ENCODE measurements at places on chromosomes 3 and 15. TPM values are rescaled to one million over a fixed set of nuclear protein-coding genes. Genes with fewer than 3 reads are reported as not detected.

- H3K36me3 ChIP-seq, result no peaks in the 10 kb centered on the region
- H3K27me3 ChIP-seq, result no peaks in the 10 kb centered on the region
- DNase-seq, result no peak
- no peaks in the 10 kb centered on the region for H3K4me1 ChIP-seq
- H3K4me3 ChIP-seq, result no peak overlapping the region
Observed at GRCh38 chr3:13853978-13854296, 25.9 kb downstream of the WNT7A start.

DNA sequence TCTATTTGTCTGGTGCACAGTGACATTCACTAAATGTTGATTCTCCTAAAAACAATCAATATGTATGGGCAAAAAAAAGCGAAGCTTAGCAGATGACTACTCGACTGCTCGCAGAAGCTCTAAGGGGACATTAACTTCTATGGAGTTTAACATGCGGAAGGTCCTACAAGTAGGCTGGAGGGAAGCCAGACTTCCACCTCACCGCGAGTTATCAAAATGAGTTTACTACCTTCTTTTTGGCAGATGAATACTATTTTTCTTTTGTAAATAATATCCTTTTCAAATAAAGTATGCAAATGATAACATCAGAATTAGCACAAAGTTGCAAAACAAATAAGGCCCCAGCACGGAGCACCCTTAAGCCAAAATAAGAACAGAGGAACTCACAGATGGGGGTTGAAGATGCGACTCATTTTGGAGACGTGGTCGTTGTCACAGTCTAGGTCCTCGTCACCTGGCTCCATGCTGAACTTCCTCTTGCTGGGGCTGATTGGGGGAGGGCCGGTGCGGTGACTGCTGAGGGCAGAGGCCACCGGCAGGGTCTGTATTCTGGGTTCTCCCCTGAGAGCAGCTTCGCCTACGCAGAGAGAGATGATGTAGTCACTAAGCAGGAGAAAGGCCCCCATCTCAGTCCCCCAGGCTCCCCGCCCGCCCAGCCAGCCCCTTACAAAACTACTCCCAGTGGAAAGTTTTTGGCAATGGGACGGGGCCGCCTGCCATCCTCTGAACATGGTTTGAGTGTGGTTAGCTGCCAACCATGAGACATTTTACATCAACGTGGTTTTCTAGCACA lies 42.1 kb downstream of the VGLL4 start:
- H3K4me3 ChIP-seq, result no peak overlapping the region
- H3K27me3 ChIP-seq, result no peaks in the 10 kb centered on the region
- peak overlapping the region; percentile 59 for H3K27ac ChIP-seq
- no peaks in the 10 kb centered on the region for H3K36me3 ChIP-seq
- no peak for DNase-seq

GRCh38 chr3:133649486-133650068 lies 12.2 kb downstream of the TOPBP1 start:
- DNase-seq, result no peak
- no peak overlapping the region for H3K4me3 ChIP-seq
- no peaks in the 10 kb centered on the region for H3K27me3 ChIP-seq
- H3K4me1 ChIP-seq, result no peaks in the 10 kb centered on the region
- H3K36me3 ChIP-seq, result peaks cover 4% of the 10 kb centered on the region

DNA sequence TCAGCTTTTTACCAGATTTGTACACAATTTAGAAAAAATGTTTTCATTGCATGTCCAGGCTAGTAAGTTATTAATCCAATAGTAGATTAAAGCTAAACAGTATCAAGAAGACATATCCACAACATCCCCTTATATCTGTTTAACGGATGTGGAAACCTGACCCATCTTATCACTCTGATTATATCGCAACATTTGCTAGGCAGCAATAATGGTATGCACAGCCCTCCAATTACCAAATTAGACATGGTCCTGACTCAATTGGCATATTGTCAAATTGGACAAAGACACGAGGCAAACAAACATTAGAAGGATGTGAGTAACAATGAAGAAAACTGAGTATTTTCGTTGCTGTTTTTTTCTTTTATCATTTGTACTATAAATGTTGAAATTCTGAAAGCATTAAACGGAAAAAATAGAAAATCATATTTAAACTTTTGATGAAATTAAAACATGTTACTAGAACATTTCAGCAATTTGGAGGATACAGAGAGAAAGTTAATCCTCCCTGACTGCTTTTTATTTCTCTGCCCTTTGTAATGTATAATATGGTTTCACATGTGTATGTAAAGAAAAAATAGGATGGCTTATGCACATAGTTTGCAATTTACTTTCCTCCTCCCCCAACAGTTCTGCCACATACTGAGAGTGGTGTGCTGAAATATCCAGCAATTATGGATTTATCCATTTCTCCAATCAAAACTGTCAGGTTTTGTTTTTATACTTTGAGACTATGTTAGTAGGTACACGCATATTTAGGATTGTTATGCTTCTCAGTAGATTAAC lies 633.7 kb downstream of the ZIC1 start:
- no peaks in the 10 kb centered on the region for H3K27me3 ChIP-seq
- H3K4me3 ChIP-seq, result no peak overlapping the region
- DNase-seq, result no peak

The NR2E3 gene
- 0.80 TPM for polyA plus RNA-seq

The CKMT1B gene
- polyA plus RNA-seq, result 2.7 TPM

DNA sequence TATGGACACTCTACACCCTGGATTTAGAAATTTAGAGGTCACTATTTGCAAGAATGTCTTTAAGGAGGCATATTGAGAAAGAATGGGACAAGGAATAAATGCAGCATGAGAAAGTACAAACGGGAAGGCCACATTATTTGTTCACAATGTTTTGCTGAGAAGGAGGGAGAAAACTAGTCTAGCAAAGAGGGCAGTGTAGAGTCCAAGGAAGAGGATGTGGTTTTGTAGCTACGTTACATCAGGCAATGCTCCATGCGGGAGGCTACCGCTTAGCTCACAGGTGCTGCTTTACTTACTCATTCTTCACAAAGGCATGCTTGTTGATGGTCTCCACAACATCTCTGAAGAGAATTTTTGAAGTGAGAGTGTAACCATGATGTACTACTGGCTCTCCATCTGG lies 191.1 kb downstream of the PLCH1 start:
- no peak overlapping the region for H3K4me3 ChIP-seq
- DNase-seq, result no peak
- no peak overlapping the region for H3K27ac ChIP-seq
- H3K36me3 ChIP-seq, result no peaks in the 10 kb centered on the region
- H3K27me3 ChIP-seq, result no peaks in the 10 kb centered on the region

DNA sequence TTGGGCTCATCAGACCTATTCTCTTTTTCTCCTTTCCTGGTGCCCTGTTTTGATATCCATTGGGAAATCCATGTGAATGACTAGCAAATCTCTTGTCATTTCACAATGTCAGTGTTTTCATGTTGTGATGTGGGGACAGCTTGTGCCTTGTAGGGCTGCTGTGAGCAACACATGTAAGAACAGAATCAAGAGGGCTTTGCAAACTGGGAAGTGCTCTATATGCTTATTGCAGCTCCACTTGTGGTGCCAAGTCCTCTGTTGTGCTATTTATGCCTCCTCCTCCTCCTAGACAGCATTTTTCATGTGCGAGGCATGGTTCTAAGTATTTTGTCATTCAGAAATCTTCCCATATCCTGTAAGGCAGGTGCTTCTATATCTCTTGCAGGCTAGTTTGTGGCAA lies 56.4 kb downstream of the ZNF621 start:
- DNase-seq, result no peak
- H3K27ac ChIP-seq, result no peak overlapping the region
- H3K4me3 ChIP-seq, result no peak overlapping the region

GRCh38 chr3:193857996-193858395 lies 265.0 kb downstream of the OPA1 start:
- no peaks in the 10 kb centered on the region for H3K27me3 ChIP-seq
- DNase-seq, result no peak
- H3K27ac ChIP-seq, result no peak overlapping the region
- no peaks in the 10 kb centered on the region for H3K36me3 ChIP-seq
- no peaks in the 10 kb centered on the region for H3K4me1 ChIP-seq
- no peak overlapping the region for H3K4me3 ChIP-seq

DNA sequence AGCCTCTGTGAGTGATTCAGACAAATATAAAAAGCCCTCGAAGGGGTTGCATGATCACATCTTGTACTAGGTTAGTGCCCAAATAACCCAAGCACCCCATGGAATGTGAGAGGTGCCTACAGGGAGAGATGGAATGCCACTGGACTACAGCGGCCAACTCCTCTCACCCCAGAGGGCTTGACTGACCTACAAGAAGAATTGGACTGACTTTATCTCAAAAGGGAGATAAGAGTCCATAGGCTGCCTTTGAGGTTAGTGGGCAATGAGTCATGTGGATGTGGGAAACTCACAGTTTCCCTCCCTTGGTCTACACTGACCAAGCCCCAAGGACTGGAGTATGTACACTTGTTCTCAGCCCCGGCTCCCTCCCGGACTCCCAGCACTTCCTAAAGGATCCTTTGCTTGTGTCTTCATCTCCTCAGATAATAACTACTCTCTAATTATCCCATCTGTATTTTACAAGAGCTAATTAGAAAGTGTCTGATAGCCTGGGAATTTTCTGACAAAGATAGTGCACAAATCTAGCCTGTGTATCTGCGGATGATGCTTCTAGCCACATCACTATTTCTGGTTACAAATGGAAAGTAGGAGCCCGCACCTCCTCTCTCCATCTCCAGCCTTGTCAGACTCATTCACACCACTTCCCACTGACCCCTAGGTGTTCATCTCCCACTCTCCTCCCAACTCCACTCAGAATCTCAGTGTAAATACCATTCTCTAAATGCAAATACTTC lies 547.8 kb upstream of the TBL1XR1 start:
- no peaks in the 10 kb centered on the region for H3K4me1 ChIP-seq
- H3K36me3 ChIP-seq, result no peaks in the 10 kb centered on the region
- DNase-seq, result no peak
- H3K4me3 ChIP-seq, result no peak overlapping the region
- H3K27me3 ChIP-seq, result no peaks in the 10 kb centered on the region

- H3K27me3 ChIP-seq, result no peaks in the 10 kb centered on the region
- H3K36me3 ChIP-seq, result peaks cover 3% of the 10 kb centered on the region
- no peak overlapping the region for H3K27ac ChIP-seq
- H3K4me1 ChIP-seq, result no peaks in the 10 kb centered on the region
Observed at GRCh38 chr15:80944818-80945217, 44.8 kb downstream of the MESD start.

DNA sequence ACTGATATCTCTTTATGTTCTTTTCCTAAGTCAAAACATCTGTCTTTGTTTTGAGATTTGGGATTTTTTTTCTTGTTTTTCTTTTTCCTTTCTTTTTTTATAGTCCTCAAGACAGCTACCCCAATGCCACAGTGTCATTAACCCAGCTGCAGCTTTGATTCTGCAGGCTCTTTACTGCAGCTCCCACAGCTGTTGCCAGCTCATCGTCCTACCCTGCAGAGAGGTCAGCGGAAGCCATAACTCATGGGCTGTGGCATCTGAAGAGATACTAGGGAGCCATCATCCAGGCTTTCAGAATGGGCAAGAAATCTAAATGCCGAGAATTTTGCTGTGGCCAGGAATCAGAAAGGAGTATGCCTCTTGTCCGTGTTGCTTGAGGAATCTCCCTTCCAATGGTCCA lies 44.3 kb upstream of the SLC24A5 start:
- no peaks in the 10 kb centered on the region for H3K36me3 ChIP-seq
- no peak for DNase-seq
- H3K4me3 ChIP-seq, result no peak overlapping the region
- no peak overlapping the region for H3K27ac ChIP-seq
- H3K27me3 ChIP-seq, result no peaks in the 10 kb centered on the region

- H3K27ac ChIP-seq, result no peak overlapping the region
- no peaks in the 10 kb centered on the region for H3K27me3 ChIP-seq
- DNase-seq, result no peak
- no peak overlapping the region for H3K4me3 ChIP-seq
- H3K36me3 ChIP-seq, result no peaks in the 10 kb centered on the region
- no peaks in the 10 kb centered on the region for H3K4me1 ChIP-seq
Observed at GRCh38 chr3:30702828-30703397, 96.5 kb downstream of the TGFBR2 start.

GRCh38 chr15:92903631-92903965 lies 3.5 kb downstream of the CHD2 start:
- H3K27ac ChIP-seq, result peak overlapping the region; percentile 99
- H3K4me3 ChIP-seq, result peak overlapping the region; percentile 58
- no peaks in the 10 kb centered on the region for H3K36me3 ChIP-seq
- H3K4me1 ChIP-seq, result peaks cover 43% of the 10 kb centered on the region

- no peaks in the 10 kb centered on the region for H3K27me3 ChIP-seq
- no peak for DNase-seq
- H3K27ac ChIP-seq, result no peak overlapping the region
Observed at GRCh38 chr3:72398781-72399180, 449.5 kb downstream of the SHQ1 start.

- no peak overlapping the region for H3K4me3 ChIP-seq
- no peaks in the 10 kb centered on the region for H3K27me3 ChIP-seq
- H3K4me1 ChIP-seq, result no peaks in the 10 kb centered on the region
- H3K36me3 ChIP-seq, result no peaks in the 10 kb centered on the region
- no peak overlapping the region for H3K27ac ChIP-seq
- DNase-seq, result no peak
Observed at GRCh38 chr3:26081806-26082205, 291.9 kb downstream of the OXSM start.

The GOLGA6L25 gene
- polyA plus RNA-seq, result not detected

DNA sequence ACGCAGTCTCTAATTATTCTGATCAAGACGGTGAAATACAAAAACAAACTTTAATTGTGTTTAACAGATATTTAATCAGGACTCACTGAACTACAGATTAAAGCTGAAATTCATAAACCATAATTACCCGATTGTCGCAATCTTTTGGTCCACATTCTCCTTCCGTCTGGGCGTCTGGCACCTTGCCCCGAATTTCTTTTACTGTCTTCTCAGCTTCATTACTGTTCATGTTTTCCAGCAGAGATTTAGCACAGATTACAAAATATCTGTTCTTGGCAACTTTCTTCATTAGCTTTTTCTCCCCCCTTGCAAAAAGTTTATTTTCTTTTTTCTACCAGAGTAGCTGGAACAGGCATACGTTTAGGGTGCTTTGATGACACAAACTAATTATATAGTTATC lies 271.4 kb downstream of the TIGIT start:
- H3K27me3 ChIP-seq, result no peaks in the 10 kb centered on the region
- H3K4me1 ChIP-seq, result no peaks in the 10 kb centered on the region
- H3K4me3 ChIP-seq, result no peak overlapping the region
- no peaks in the 10 kb centered on the region for H3K36me3 ChIP-seq

GRCh38 chr15:59739557-59740186 lies 50.6 kb upstream of the BNIP2 start:
- H3K4me3 ChIP-seq, result no peak overlapping the region
- H3K27me3 ChIP-seq, result no peaks in the 10 kb centered on the region
- H3K27ac ChIP-seq, result no peak overlapping the region

GRCh38 chr15:74995779-74996765 lies 709 bp downstream of the SCAMP5 start:
- no peaks in the 10 kb centered on the region for H3K27me3 ChIP-seq
- peaks cover 5% of the 10 kb centered on the region for H3K4me1 ChIP-seq
- DNase-seq, result peak; percentile 63
- H3K4me3 ChIP-seq, result peak overlapping the region; percentile 81

The ZNF502 gene
- polyA plus RNA-seq, result 3.3 TPM

DNA sequence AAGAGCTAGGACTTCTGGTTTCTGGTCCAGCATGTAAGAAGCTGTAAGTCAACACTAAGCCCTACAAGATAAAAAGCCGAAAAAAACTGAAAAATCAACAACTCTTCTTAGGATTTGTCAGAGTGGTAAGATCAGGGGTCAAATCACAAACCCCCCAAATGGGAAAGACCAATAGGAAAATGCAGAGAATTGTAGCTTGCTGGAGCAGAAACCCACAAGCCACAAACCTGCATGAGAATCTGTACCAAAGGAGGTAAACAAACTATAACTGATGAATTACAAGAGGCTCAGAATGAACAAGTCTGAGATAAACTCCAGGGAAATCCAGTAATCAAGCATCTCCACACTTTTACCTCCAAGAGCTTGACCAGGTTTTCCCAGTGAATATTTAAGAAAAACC lies 36.0 kb downstream of the RFX7 start:
- H3K27ac ChIP-seq, result no peak overlapping the region
- DNase-seq, result no peak
- no peaks in the 10 kb centered on the region for H3K4me1 ChIP-seq
- no peaks in the 10 kb centered on the region for H3K36me3 ChIP-seq

The IL16 gene
- polyA plus RNA-seq, result 2.2 TPM

Data from pancreas (tissue), 10 donors.